ENCODE measurements at places on chromosomes 12 and 14.
A peak's percentile ranks its signal among the peaks of the same experiment; 100 is the strongest.

GRCh38 chr14:105854600-105855245 is 328.3 kb downstream of the TMEM121 start:
- DNase-seq, result no peak

DNA sequence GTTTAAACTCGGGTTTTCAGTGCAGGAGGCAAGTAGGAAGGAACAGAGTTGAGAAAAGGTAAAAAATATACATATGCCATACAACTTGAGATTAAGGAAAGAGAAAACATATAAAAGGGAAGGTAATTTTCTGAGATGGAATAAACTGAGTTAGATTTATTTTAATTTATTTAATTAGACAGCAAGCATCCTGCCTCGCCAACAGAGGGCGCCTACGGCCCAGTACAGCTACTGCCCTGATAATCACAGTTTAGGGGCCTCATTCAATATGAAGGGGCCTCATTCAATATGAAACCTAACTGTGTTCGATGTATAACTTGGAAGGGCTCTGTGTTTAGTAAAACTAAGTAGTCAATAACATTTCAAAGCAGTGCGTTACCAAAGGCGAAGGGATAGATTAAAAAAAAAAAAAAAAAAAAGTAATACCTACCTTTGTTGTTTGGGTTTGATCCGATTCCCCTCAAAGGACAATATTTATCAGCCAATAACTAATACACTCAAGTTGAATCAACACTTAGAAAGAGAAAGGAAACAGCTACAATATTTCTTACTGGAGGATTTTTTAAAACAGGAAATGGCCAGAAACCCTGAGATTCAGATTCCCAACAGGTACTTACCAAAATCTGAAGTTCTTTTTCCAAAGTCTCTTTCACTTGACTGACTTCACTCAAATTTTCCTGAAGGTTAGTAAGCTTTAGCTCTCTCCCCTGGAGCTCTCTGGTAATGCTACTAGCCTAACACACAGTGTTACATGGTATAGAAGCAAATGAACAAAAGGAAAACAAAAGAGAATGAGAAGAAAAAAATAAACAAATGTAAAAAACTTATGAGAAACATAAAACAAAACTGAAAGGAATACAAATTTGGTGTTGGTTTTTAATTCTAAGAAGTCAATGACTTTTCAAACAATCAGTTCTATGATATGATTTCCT is 70.0 kb upstream of the VPS33A start:
- DNase-seq, result peak; percentile 67

- peak; percentile 67 for DNase-seq
These were observed 966 bp downstream of the BICD1 start for GRCh38 chr12:32107359-32108267.

DNA sequence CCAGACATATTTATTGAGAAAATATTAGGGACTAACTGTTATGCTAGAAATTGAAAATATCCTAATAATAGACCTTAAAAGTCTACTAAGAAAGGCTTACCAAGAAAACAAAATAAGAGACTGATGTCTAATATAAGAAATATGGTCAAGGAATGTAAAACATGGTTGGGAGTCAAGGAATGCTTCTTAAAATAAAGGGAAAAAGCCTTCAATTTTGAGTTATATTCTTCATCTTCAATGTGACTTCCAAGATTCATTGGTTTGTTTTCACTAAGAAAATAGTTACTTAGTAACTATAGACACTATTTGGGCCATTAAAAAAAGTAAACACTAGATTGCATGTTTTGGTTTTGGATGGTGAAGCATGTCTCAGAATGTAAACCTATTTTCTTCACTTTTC is 88.1 kb upstream of the ETV6 start:
- DNase-seq, result no peak

GRCh38 chr14:69005432-69006148 is 26.5 kb upstream of the ACTN1 start:
- DNase-seq, result peak; percentile 87

DNA sequence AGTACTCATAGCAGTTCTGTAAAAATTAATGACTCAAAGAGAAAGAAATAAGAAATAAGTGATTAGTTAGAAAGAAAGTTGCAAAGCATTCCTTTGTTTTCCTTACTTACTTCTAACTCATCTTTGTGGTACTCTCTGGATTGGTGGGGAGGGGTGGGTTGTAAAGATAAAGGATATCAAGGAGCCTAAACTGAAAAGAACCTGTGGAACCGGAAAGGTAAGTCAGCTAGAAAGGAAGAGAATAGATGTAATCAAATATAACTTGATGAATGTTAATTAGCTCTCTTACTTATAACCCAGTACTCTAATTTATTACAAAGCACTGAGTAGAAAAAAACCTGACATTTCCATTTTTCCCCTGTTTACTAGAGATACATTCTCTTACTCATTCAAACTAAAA is 37.5 kb upstream of the KRR1 start:
- DNase-seq, result peak; percentile 43

GRCh38 chr12:54060174-54060974 is 6.7 kb downstream of the HOXC4 start:
- DNase-seq, result no peak

DNA sequence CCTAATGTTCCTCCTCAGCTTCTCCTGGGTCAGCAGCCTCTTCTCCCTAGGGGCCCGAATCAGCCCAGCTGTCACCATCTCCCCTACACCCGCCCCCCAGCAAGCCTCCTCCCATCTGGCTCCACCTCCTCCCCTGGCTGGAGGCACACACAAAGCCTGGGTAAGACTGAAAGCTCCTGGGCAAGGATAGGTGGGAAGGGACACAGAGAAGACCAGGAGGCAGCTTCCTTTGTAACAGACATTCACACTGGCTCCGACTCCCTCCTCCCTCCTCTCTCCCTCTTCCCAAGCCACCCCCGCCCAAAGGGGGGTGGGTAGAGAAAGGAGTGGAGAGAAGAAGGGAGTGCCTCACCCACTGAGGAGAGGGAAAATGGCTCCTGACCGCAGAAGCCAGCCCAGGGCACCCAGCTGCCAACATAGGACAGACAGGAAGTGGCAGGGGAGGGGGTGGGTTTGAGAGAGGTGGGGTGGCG is 4.0 kb downstream of the CHD4 start:
- no peak for DNase-seq

GRCh38 chr14:50615056-50615455 is 53.0 kb downstream of the SAV1 start:
- no peak for DNase-seq

- no peak for DNase-seq
These were observed 26.6 kb downstream of the UBE3B start for GRCh38 chr12:109504068-109504467.

- no peak for DNase-seq
These were observed 128.9 kb downstream of the FOXA1 start for GRCh38 chr14:37466003-37466622.

DNA sequence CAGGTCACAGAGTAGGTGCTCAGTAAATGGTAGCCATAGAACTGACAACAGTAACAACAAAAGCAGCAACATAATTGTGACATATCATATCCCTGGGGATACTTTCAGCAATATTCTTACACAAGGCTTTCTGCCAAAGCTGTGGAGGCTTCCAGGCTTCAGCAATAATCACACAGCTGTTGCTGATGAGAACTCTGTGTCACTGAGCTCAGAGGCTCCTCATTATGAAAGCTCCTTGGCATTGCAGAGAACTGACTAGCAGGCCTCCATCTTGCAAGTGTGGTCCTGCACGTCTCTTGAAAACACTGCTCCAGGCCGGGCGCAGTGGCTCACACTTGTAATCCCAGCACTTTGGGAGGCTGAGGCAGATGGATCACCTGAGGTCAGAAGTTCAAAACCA is 97.3 kb upstream of the BTG1 start:
- DNase-seq, result no peak

DNA sequence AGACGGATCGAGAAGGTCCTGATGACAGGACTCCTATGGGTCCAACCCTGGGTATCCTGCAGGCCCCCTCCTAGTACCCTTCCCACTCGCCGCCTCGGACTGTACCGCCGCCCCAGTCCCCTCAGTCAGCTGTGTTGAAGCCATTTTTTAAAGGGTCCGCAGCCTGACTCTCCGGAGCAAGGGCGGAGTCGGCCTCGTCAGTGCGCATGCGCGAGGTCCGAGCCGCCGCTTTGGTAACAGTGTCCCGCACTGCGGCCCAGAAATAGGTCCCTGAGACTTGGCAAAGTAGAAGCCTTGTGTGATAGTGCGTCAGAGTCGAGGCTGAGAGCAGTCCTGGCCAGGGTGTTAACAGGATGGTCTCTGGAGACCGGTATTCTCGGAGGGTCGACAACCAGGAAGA is 769.0 kb upstream of the ALG10B start:
- peak; percentile 69 for DNase-seq

DNA sequence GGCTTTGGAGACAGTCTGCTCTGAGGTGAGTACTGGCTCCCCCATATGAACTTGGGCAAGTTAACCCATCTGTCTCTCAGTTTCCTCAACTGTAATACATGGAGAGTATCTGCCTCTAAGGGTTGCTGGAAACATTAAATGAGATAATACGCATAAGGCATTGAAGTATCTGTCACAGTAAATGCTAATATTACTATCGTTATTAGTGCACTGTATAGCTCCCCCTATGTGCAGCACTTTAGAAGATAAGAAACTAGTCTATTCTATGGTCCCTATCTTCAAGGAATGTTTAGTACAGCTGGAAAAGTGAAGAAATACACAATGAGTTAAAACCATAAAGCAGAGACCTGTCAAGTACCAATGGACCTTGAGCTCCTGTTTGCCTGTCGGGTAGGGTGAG is 51.7 kb upstream of the CFL2 start:
- no peak for DNase-seq

- no peak for DNase-seq
These were observed 171.1 kb upstream of the TMPO start for GRCh38 chr12:98344046-98344930.

DNA sequence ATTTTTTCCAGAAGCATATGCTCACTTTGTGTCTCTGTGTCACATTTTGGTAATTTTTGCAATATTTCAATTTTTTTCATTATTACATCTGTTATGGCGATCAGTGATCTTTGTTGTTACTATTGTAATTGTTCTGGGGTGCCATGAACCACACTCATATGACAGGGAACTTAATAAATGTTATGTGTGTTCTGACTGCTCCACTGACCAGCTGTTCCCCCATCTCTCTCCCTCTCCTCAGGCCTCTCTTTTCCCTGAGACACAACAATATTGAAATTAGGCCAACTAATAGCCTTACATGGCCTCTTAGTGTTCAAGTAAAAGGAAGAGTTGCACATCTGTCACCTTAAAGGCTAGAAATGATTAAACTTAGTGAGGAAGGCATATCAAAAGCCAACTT is 46.0 kb downstream of the SCN8A start:
- no peak for DNase-seq

GRCh38 chr12:115273456-115273855 is 589.5 kb upstream of the TBX3 start:
- DNase-seq, result no peak

- DNase-seq, result no peak
These were observed 13.8 kb downstream of the TAOK3 start for GRCh38 chr12:118358612-118359540.

DNA sequence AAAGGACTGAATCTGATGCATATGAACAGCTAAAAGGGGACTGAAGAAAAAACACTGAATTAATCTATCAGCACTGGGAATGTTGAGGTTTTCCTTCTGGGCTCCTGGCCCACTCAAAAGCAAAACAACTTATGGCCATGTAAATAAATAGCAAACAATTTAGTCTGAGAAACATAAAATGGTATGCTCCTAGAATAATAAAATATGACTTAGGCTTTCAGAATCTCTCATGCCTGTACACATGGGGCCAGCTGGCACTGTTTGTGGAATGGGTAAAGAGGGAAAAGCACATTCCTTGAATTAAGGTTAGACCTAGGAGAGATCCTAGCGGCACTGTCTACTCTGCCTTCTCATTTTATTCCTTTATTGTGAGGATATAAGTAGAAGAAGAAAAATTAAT is 6.2 kb downstream of the KLHDC2 start:
- DNase-seq, result no peak

DNA sequence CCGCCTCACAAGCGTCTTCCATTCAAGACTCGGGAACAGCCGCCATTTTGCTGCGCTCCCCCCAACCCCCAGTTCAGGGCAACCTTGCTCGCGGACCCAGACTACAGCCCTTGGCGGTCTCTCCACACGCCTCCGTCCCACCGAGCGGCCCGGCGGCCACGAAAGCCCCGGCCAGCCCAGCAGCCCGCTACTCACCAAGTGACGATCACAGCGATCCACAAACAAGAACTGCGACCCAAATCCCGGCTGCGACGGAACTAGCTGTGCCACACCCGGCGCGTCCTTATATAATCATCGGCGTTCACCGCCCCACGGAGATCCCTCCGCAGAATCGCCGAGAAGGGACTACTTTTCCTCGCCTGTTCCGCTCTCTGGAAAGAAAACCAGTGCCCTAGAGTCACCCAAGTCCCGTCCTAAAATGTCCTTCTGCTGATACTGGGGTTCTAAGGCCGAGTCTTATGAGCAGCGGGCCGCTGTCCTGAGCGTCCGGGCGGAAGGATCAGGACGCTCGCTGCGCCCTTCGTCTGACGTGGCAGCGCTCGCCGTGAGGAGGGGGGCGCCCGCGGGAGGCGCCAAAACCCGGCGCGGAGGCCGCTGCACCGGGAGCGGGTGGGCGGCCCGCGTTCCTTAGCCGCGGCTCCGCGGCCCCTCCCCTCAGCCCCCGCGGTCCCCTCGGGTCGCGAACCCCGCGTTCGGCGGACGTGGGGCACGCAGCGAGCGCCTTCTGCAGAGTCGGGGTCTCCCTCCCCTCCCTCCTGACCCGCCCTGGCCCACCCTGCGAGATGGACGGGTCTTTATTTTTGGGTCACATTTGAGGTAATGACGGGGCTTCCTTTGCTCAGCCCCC is at the start of gene UBC:
Gene UBC (minus strand): TSS at position 259 of the 847 bp plus-strand sequence. CDS start 879 bp downstream, outside the sequence.
- DNase-seq, result no peak

GRCh38 chr12:44046732-44047417 is 211.0 kb downstream of the TMEM117 start:
- DNase-seq, result no peak

DNA sequence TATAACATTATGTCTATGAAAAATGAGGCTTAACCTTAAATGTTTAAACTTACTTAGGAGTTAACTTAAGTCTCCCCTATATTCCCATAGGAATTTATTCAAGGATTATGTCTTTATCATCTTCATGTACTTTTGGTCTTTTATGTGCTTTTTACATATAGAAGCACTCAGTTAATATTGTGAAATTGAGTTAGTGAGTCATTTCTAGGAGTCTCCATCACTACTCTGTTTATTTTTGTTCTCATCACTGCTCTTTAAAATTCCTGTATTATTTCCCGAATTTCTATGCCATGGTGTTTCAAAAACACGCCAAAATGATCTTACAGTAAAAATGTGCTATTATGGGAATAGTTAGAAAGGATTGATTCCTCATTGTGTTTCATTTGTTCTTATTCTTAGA is 31.6 kb downstream of the TBC1D15 start:
- DNase-seq, result no peak
